Stimulated activated CD8-positive, alpha-beta memory T cell treated with anti-CD3 and anti-CD28 coated beads, Interleukin-7, amount 100 ng/mL, for 4 hours (primary cell): ENCODE measurements at places on chromosomes 6 and 20.

DNA sequence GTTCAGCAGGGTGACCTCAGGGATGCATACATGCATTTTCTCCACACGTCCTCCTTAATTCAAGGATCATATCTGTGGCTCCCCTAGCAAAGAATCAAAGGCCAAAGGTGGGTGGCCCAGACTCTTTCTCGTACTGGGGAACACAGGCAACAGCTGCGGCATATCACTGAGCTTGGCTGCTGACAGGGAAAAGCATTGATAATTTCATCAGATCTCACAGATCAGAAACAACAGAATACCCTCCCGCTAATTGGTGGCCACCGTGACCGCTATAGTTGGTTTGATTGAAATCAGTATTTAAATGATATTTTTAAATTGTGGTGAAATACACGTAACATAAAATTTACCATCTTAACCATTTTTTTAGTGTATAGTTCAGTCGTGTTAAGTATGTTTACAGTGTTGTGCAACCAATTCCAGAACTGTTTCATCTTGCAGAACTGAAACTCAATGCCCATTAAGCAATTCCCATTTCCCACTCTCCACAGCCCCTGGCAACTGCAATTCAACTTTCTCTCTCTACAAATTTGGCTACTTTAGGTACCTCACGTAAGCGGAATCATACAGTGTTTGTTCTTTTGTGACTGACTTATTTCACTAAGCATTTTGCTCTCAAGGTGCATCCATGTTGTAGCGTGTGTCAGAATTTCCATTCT is 74.7 kb upstream of the TMEM170B start:
- DNase-seq, result no peak

- DNase-seq, result no peak
These were observed 410.3 kb upstream of the SLC35B3 start for GRCh38 chr6:8845690-8846089.

- no peak for DNase-seq
These were observed 266.6 kb upstream of the BTBD3 start for GRCh38 chr20:11651138-11651537.

DNA sequence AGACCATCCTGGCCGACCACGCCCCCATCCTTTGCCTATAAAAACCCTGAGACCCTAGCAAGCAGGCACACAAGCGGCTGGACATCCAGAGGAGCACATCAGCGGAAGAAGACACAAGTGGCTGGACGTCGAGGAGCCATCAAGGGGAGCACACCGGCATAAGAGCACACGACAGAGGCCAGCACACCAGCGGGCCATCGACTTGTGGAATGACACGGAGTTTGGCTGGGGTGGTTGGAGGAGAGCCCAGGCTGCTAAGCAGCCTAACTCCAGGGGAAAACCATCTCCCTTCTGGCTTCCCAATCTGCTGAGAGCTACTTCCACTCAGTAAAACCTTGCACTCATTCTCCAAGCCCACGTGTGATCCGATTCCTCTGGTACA is 44.8 kb upstream of the BCLAF1 start:
- no peak for DNase-seq

DNA sequence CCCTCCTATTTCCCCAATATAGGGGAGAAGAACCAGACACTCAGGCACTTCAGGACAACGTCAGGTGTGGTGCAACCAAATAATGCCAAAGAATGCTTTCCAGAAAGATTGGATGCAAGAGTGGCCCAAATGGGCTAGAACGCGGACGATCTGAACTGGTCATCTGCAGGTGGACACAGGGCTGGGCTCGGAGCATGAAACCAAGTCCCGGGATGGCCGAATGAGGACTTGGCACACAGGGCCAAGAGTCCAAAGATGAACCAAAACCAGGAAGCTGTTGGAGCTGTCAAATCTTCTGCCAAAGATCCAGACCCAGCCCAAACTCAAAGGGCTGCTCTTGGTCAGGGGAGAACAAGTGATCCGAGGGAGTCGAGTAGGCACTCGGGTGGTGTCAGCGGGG is 143.9 kb upstream of the ARID1B start:
- no peak for DNase-seq

DNA sequence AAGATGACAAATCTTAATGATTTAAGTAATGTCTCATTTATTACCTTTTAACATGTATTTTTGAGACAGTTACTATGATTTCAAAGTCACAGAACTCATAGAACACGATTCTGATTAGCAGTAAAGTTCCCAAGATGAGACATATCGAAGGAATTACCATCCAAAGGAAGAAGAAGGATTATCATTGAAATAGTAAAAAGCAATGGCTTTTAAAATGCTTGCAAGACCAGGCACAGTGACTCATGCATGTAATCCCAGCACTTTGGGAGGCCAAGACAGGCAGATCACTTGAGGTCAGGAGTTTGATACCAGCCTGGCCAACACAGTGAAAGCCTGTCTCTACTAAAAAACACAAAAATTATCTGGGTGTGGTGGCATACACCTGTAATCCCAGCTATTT is 219.2 kb downstream of the KHDC1L start:
- DNase-seq, result no peak

- no peak for DNase-seq
These were observed 264.8 kb downstream of the THBS2 start for GRCh38 chr6:168988801-168989200.

DNA sequence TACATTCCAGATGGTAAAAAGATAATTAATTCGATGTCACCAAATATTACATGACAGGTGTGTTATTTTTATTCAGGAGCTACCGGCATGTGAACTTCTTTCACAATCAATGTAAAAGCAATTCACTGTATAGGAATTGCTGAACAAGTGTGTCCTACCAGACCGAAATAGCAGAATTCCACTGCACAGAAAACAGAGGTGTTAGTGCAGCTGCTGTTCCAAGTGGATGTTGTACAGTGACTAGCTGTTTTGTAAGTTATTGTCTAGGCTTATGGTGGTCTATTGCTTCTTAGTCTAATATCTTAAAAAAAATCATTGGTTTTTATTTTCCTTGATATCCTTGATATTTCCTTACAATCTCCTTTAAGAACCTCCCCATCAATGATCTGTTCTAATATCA is 107.4 kb downstream of the COL19A1 start:
- no peak for DNase-seq

DNA sequence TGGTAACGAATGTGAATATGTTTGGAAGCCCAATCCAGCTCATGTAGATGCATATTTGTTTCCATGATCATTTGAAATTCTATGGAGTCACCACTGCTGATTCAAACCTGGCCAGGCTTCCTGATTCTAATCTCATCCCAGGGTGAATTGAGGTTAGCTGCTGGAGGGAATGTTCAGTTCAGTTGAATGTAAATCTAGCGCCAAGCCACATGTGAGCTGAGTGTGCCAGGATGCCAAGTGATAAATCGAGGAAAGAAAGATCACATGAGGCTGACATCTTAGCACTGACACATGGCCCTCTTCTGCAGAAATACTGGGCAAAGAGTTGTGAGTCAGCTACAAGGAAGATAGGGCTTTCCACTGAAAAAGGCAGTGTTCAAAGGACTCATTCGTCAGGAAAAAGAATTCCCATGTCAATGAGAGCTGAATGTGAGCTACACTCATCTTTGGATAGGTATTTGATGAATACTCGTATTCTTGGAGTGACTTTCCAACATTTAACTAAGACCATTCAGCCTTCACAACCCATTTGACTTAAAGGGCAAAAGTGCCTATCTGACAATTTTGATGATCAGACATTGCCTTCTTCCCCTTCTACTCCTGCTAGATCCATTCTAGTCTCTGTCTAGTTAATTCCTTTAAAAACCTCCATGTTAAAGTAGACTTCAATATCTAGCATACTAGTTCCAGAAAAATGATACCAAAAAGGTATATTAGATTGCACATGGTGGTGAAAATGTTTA is 172.1 kb downstream of the MTFR2 start:
- DNase-seq, result no peak

- DNase-seq, result no peak
These were observed 7.2 kb upstream of the IL20RA start for GRCh38 chr6:137051790-137052472.

DNA sequence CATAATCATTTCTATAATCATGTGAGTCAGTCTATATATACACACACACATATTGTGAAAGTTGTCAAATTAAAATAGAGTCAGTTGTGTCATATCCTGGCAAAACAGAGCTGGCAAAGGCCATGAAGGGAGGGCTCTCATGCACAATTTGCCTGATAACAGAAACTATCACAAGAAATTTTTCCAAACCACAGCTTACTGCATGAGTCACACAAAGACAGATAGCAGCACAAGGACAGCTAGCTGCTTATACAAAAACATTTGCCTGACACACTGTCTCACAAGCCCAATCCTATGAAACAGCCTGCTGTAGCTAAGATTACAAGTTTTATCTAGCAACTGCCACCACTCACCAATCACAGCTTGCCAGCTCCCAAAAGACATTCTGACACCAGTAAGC is 848.5 kb upstream of the MAN1A1 start:
- DNase-seq, result no peak

DNA sequence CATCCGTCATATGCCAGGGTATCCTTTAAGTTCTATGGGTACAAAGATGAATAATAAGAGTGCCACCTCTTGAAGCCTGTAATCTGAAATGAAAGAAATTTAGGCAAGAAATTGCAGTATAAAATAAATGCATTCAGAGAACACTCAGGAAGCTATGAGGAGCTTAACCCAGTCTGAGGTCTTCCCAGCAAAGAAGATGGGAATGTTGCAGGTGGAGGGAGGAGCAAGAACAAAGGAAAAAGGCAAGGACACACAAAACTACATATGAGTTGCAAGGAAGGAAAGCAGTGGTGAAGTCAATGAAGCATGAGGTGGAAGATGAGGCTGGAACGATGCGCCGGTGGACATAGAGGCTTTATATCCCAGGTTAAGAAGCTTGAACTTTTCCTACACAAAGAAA is 67.0 kb upstream of the DST start:
- no peak for DNase-seq

DNA sequence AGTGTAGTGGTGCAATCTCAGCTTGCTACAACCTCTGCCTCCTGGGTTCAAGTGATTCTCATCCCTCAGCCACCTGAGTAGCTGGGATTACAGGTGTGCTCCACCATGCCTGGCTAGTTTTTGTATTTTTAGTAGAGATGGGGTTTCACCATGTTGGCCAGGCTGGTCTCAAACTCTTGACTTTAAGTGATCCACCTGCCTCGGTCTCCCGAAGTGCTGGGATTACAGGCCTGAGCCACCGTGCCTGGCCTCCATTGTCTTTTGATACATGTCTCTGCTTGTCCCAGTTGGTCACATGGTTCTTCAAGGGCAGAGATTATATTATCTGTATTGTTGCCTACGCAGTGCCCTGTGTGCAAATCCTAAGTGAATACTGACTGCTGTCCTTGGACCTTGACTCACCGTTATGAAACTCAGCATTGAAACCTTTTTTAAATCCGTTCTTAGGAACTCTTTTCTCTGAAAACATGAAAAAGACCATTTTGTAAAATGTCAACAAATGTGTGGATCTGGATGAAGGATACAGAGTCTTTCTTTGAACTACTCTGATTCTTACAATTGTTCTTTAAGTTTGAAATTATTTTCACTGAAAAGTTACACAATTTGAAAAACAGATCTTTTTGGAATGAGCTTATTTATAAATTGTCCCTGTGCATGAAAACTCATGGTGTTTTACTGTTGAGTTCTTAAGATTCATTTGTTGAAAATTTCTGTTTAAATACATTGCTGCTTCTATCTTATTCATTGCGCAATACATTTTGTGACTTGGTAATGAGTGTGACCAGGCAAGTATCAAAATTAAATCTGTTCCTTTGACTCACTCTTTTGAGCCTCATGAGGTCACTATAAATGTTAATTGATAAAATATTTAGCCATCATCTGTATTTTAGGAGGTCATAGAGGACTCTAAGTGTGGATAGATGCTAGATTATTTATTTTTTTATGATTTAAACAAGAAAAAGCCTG is 293.5 kb downstream of the UTRN start:
- no peak for DNase-seq

DNA sequence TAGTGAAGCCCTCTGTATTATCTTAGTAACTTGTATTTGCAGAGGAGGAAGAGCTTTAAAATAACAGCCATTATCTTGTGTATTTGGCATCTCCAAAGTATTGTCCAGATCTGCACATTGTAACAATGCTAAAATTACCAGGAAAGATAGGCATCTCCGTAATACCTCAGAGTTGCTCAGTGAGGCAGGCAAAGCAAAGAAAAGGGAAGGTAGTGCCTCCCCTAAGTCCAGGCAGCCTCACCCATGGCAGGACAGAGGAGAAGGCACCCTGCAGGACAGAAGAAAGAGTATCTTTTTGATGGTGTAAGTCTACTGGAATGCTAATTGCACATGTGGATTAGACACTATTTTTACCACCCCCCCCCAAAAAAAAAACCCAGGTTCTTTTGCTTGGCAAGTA is 13.6 kb upstream of the SSTR4 start:
- no peak for DNase-seq

DNA sequence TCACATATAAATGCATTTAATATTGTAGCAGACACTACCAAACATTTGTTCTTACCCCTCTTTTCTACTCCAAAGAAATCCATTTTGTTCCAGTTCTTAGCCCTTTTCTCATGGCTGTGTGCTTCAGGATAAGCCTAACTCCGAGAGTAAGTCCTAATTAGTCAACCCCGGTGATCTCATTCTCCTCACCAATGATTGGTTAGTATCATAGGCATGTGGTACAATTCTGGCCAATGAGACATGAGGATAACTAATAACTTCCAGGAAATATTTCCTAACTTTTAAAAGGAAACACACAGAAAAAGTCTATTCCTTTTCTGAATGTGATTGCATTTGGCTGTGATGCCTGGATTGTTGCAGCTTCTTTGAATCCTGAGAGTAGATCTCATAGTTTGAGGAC is 116.0 kb downstream of the GPR63 start:
- DNase-seq, result no peak

- no peak for DNase-seq
These were observed 7.4 kb upstream of the FGD2 start for GRCh38 chr6:36997811-36998722.

- DNase-seq, result no peak
These were observed 745 bp upstream of the AGPAT1 start for GRCh38 chr6:32176476-32177182.

DNA sequence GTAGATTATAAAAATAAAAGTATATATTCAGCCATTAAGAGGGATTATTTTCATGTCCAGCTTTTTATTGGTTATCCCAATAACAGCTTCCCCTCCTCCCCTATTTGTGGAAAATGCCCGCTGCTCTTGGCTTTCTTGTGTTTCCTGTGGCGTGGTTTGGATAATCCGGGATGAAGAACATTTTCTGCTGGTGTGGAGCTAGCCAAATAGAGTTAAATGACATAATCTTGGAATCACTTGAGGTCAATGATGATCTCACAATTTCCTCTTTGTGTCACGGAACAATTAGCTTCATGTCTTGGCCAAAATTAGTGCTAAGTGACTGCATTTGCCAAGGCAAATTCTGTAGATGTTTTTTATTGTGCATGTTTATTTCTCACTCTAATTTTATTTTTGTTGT is 394.0 kb downstream of the LAMA2 start:
- DNase-seq, result no peak

- no peak for DNase-seq
These were observed 106.3 kb downstream of the PRKN start for GRCh38 chr6:162621246-162621645.
